ENCODE measurements at places on chromosomes 12 and 14.
A peak's percentile ranks its signal among the peaks of the same experiment; 100 is the strongest.

DNA sequence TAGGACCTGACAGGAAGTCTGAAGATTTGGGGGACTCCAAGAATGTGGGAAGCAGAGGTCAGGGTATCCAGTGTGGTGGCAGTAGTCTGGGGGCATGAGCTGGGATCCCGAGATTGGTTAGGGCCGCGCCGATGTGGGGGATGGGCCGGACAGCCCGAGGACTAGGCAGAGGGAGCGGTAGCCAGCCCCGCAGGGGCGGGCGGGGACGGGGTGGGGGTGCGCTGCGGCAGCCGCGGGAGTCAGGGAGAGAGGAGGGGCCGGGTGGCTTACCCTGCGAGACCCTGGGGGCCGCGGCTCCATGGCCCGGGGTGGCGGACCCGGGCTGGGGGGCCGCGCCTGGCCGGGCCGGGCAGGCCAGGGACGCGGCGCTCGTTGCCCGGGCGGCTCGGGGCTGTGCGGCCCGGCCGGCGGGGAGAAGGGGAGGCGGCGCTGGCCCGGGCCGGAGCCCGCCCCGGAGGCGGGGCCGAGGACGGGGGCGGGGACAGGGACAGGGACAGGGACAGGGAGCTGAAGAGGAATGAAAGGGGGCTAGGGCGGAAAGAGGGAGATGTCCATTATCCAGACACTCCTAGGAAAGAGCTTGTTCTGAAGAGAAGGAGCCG, 5.6 kb downstream of the ZNF385A start:
- no peak for DNase-seq
- peaks cover 5% of the 10 kb centered on the region for H3K4me1 ChIP-seq
- peaks cover 9% of the 10 kb centered on the region for H3K27me3 ChIP-seq
- no peak overlapping the region for H3K27ac ChIP-seq

DNA sequence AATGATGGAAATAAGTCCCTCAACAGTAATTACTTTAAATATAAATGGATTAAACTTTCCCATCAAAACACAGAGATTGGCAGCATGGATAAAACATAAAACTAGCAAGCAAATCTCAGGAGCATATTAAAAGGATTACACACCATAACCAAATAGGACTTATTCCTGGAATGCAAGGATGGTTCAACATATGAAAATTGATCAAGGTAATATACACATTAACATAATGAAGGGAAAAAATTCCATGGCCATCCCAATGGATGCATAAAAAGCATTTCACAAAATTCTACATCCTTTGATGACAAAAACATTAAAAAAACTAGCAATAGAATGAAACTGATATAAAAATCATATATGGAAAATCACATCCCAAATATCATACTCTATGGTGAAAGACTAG, 13.6 kb downstream of the CACNA2D4 start:
- H3K27ac ChIP-seq: no peak overlapping the region
- peaks cover 11% of the 10 kb centered on the region for H3K27me3 ChIP-seq
- H3K4me1 ChIP-seq: no peaks in the 10 kb centered on the region
- no peak for DNase-seq

- H3K36me3 ChIP-seq: peaks cover 33% of the 10 kb centered on the region
- no peaks in the 10 kb centered on the region for H3K4me1 ChIP-seq
- H3K27ac ChIP-seq: no peak overlapping the region
- H3K27me3 ChIP-seq: no peaks in the 10 kb centered on the region
- peak; percentile 14 for DNase-seq
- no peak overlapping the region for H3K4me3 ChIP-seq
Measured at GRCh38 chr14:51996148-51996746, 6.9 kb downstream of the RTRAF start.

- no peak for DNase-seq
- no peaks in the 10 kb centered on the region for H3K27me3 ChIP-seq
- H3K4me1 ChIP-seq: no peaks in the 10 kb centered on the region
Measured at GRCh38 chr14:45868377-45868776, 615.4 kb upstream of the MIS18BP1 start.

DNA sequence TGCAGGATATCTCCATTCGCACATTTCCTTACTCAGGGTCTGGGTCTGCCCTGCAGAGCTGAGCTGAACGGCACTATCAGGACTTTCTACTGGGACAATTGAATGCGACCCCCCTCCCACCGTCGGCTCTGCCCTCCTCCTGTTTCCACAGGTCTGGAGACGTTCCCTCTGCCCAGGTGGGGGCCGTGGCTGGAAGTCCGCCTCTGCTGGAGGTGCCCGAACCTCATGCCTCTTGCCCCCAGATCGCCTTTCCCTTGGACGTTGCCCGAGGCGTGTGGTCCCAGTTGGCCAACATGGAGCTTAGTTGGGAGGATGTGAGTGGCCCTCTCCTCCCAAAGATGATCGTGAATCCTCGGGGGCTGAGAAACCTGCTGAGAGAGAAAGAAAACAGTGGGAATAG, 21.2 kb upstream of the KLC1 start:
- H3K27me3 ChIP-seq: peaks cover 17% of the 10 kb centered on the region
- peaks cover 11% of the 10 kb centered on the region for H3K4me1 ChIP-seq
- no peak overlapping the region for H3K27ac ChIP-seq
- no peaks in the 10 kb centered on the region for H3K36me3 ChIP-seq

DNA sequence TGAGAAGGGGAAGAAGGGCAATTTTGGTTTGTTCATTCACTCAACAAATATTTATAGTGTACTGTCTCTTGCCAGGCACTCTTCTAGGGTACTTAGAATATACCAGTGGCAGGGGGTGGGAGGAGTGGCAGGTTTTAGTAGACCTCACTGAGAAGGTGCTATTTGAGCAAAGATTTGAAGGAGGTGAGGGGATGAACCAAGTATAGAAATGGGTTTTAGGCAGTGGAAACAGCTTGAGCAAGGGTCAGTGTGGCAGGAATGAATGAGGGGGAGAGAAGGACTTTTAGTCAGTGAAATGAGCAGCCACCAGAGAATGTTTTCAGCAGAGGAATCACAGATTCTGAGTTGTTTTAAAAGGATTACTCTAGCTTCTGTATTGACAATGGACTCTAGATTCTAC, 2.3 kb downstream of the PRIM1 start:
- no peaks in the 10 kb centered on the region for H3K27me3 ChIP-seq
- H3K36me3 ChIP-seq: peaks cover 10% of the 10 kb centered on the region
- no peak overlapping the region for H3K27ac ChIP-seq
- H3K4me3 ChIP-seq: no peak overlapping the region
- DNase-seq: no peak
- no peaks in the 10 kb centered on the region for H3K4me1 ChIP-seq

GRCh38 chr12:124429535-124429934, 134.6 kb downstream of the RFLNA start:
- no peak overlapping the region for H3K4me3 ChIP-seq
- DNase-seq: no peak
- H3K4me1 ChIP-seq: peaks cover 14% of the 10 kb centered on the region
- no peaks in the 10 kb centered on the region for H3K27me3 ChIP-seq
- no peak overlapping the region for H3K27ac ChIP-seq
- peaks cover 62% of the 10 kb centered on the region for H3K36me3 ChIP-seq

Data from large intestine (tissue), 12 donors.